ENCODE measurements at places on chromosomes 1 and 21. TPM values are rescaled to one million over a fixed set of nuclear protein-coding genes. Genes with fewer than 3 reads are reported as not detected.

Gene UMODL1
- total RNA-seq, result not detected

GRCh38 chr1:66981679-66982078 lies 56.9 kb downstream of the MIER1 start:
- DNase-seq, result peak; percentile 44

Gene NENF
- total RNA-seq, result 65.5 TPM

DNA sequence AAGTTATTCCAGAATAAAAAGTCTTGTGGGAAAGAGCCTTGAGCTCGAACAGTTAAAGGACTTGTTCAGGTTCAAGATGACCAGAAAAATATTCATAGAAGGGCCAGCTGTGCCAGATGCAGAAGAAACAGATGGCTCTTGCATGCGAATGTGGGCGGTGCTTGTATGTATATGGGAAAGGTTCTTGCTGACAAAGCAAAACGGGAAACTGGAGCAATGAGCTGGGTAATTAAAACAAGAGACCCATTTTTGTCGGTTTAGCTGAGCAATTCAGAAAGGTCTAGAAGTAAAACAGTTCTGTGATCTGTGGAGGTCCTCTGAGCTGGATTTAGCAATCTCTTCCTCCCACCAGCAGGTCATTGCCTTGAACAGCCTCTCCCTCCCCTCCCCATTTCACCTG lies 107.2 kb upstream of the MARK1 start:
- no peak for DNase-seq

DNA sequence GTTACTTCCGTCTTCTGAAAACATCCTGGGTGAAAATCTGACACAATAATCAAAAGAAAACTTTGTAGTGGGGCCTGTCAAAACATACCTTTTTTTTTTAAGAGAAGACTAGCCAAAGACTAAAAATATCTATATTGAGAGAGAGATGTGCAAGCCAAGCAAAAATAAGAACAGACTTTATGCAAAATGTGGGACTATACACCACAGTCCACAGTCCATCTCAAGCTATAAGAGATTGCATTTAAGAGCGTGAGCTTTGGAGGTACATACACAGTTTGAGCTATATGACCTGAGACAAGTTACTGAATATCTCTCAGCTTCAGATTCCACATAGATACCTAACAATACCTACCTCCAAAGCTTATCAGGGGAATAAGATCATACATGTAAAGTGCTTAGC lies 64.9 kb upstream of the DYNLT5 start:
- no peak for DNase-seq

GRCh38 chr1:225961659-225962439 lies 20.8 kb upstream of the LEFTY2 start:
- no peak for DNase-seq
